IMR-90 (cell line): ENCODE measurements at places on chromosomes 1 and 21. TPM values are rescaled to one million over a fixed set of nuclear protein-coding genes. Genes with fewer than 3 reads are reported as not detected.

Gene FOXD2
- total RNA-seq: under 0.01 TPM in 2 replicates

Gene ENAH
- total RNA-seq: 82.5 and 86.9 TPM in 2 replicates

GRCh38 chr1:93979718-93980319 lies 70.6 kb upstream of the GCLM start:
- H3K36me3 ChIP-seq: no peaks in the 10 kb centered on the region
- peak; percentile 69 for DNase-seq
- H3K27me3 ChIP-seq: peaks cover 6% of the 10 kb centered on the region; the same call in 1 of the 2 replicates
- H3K4me3 ChIP-seq: no peak overlapping the region
- H3K4me1 ChIP-seq: peaks cover 22% of the 10 kb centered on the region
- H3K27ac ChIP-seq: peak overlapping the region; percentile 83; the same call in 1 of the 2 replicates

DNA sequence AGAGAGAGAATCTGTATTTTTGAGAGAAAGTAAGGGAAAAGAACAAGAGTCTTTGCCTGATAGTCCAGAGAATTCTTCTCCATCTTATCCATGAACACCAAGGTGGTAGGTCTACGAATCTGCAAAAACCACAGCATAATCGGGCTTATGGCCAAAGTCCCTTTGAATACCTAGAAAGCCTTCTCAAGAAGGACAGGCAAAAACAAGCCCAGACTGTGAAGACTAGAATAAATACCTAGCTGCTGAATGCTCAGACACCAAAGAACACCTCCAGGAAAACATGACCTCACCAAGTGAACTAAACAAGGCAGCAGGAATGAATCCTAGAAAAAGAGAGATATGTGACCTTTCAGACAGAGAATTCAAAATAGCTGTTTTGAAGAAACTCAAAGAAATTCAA lies 79.2 kb downstream of the HFM1 start:
- H3K27ac ChIP-seq: no peak overlapping the region
- H3K27me3 ChIP-seq: no peaks in the 10 kb centered on the region
- H3K4me1 ChIP-seq: no peaks in the 10 kb centered on the region

DNA sequence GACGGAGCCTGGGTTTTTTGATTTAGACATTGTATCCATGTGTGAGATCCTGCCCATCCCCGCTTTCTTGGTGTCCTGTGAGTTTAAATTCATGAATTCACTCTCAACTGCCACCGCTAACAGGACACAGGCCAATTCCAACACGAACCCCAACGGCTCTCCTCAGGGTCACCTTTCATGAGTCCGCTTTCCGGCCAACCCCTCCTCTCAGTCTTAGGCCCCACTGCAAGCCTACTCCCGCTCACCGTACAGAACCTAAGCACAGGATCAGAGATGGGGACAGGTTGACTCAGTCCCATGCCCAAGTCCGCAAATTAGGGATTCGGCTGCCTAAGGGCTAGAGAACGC lies 238 bp upstream of the SCP2 start:
- H3K4me1 ChIP-seq: 0 out of 2 replicates have a peak, but pooled peaks cover 3% of the 10 kb centered on the region
- peak overlapping the region; percentile 79 for H3K27ac ChIP-seq
- no peaks in the 10 kb centered on the region for H3K36me3 ChIP-seq
- peak overlapping the region; percentile 77 for H3K4me3 ChIP-seq
- H3K27me3 ChIP-seq: no peaks in the 10 kb centered on the region
